ENCODE measurements at places on chromosomes 7 and 10.

- no peak for DNase-seq
Observed at GRCh38 chr7:100929808-100930174, 19.5 kb upstream of the MUC3A start.

GRCh38 chr10:19252531-19252930 is 203.9 kb downstream of the MALRD1 start:
- DNase-seq, result no peak

- DNase-seq, result no peak
Observed at GRCh38 chr10:108141064-108141463, 976.6 kb upstream of the SORCS1 start.

- DNase-seq, result no peak
Observed at GRCh38 chr7:84701524-84702306, 485.1 kb downstream of the SEMA3D start.

DNA sequence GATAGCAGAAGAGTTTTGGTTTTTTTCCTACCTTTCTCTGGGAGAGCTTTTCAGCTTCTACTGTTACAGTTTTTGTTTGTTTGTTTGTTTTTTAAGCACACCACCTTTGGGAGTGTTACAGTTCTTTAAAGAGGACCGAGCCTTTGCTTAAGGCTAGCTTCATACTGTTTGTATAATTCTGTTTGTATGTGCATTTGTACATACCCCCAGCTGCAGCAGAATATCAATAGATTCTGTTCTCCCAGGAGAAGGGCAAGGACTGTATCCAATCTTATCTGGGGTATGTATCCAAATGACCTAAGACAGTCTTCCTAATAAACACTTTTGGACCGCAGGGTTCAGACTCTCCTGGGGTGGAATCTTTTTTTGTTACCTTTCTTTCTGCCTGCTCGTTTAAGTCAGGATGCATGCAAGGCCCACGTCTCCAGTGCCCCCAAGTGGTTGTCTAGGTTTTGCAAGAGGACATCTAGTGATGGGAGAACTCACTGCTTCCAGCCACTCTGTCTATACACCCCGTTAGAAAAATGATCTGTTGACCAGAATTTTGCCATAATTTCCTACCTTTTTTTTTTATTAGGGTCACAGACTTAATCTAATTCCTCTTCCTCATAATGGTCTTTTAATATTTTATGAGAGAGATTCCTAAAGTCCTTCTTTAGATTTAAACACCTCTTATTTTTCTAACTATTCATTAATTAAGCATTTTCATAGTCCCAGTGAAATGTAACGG is 23.9 kb downstream of the NRF1 start:
- DNase-seq, result peak; percentile 53

GRCh38 chr10:852386-852785 is 79.1 kb downstream of the LARP4B start:
- no peak for DNase-seq
